ENCODE measurements at places on chromosomes 2 and 18.

- no peak for DNase-seq
Measured at GRCh38 chr2:50333529-50334228, 698.3 kb downstream of the NRXN1 start.

DNA sequence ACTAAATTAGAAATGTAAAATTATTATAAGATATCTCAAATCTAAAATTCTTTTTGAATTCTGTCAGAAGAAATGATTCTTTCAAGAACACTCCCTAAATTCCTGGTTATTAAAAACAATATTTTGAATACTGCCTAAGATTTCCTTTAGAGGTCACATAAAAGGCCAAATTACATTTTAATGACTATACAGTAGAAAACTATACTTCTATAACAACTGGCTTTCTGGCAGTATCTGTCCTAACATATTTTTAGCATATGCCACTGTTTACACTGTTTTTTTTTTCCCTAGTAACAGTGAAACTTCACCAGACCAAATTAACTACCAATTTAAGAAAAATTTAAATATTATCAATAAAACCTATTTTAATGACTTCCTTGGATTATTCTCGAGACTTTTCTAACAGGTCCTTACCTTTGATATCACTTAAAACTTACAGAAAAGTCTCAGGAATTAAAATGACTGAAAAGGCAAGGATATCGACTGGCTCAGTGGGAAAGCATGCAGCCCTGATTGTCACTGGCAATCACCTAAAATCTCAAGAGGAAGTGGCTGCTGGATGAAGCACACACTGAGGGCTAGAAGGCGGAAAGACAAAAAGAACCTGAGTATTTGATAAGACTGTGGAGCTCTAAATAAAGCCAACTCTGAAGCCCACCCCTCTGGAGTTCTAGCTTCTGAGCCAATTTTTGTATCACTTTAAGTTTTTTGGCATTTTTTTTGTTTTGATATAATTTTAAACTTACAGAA lies 59.6 kb downstream of the SPIRE1 start:
- DNase-seq: no peak

DNA sequence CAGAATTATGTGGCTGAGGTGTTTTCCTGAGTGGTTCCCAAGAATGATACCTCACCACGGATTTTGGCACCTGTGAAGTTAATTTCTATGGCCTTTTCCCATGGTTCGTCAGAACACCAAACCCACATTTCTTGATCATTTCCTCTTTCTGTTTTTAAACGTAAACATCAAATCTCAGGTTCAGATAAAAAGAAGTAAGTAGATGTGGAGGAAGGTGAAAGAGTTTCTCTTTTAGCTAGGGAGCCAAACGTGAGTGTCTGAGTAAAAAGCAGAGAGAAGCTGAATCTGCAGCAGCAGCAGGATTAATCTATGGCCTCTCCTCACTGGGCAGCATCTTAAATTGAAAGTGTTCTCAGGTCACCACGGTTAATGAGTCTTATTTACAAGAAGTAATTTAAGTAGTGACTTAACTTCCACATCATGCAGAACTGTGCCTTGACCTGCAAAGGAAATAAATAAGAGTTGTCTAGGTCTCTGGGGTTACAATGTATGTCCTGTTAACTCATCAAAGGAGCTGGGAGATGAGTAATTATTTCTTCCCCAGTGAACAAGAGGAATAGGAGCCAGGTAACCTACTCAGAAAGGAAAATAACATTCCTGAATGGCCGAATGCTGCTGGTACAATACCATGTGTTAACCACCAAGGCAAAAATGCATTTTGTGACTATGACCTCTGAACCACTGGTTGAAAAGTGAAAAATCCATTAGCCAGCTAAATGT lies 139.6 kb upstream of the NETO1 start:
- no peak for DNase-seq

GRCh38 chr2:224837558-224837957 lies 121.4 kb upstream of the CCDC195 start:
- no peak for DNase-seq

- DNase-seq: no peak
Measured at GRCh38 chr2:101193033-101193626, 41.9 kb upstream of the TBC1D8 start.

DNA sequence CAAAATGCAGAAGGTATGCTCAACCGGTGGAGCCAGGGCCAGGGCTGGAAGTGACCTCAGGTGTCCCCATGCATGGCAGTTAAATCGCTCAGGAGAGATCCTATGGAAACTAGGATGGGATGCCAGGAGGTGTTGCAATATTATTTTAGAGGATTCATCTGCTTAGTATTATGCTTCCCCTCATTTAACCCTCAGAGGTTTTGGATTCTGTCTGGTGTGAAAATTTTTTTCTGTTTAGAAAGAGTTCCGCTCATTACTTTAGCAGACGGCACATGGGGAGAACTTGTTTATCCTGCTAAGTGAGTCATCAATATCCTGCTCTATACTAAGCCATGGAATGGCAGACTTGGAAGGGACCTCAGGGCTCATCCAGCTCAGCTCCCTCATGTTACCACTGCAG lies 42.5 kb downstream of the TRIB2 start:
- DNase-seq: no peak

DNA sequence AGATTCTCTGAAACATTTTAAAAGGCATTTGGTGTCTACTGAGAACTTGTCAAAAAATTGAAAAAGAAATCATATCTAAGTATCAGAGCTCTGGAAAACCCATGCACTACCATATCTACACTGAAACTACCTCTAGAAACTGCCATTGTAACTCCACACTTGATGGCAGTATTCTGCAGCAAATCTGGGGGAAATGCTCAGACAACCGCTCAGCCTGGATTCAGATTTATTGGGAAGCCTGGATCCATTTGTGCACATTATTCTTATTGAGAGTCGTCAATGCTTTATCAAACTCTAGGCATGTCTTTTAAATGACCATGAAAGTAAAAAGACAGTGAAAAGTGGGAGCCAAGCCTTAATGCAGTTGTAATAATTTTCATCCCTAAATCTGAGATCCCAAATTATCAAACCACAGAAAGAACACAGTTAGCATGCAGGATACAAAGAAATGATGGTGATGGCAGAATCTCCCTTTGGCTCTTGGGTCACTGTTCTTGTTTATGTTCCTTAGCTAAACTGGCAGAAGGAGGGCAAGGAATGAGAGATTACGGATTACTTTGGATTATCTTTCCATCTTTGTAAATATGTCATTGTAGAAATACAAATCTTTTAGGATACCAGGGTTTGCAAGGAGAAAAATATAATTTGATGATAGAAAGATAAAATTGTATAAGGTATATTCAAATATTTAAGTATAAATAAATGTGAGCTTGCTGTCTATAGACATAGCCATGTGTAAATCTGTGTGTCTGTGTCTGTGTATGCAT lies 512.1 kb upstream of the SYT4 start:
- DNase-seq: no peak

- DNase-seq: no peak
Measured at GRCh38 chr2:201926067-201926466, 107.6 kb upstream of the FZD7 start.

DNA sequence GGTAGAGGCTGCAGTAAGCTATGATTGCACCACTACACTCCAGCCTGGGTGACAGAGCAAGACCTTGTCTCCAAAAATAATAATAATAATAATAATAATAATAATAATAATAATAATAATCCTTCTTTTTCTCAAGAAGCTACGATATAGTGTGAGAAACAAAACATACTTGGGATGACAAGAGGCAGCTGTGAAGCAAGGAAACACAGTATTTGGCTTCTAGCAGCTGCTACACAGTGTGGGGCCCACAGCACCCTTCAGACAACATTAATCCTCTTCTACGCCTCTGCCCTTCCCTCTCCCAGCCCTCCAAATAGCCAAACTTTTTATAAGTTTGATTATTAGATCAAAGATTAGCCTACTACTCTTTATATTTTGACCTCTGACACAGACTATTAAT lies 62.2 kb downstream of the MYOM1 start:
- DNase-seq: no peak

DNA sequence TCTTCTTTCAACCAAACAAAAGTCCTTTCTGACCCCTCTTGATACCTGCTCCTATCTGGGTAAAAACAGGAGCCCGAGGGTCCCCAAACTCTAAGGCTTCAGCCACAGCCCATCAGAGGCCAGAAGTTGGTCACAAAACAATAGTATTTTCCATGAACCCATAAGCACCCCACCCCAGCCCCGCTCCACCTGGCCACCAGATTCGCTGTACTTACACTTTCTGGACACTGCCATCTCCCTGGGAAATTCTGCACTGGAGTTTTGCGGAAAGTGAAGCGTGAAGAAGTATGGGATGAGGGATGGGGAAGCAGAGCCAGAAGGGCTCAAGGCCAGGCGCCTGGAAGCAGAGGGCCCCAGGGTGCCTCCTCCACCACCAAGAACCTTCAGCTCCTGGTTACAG lies 5.2 kb upstream of the RUFY4 start:
- DNase-seq: no peak

- DNase-seq: peak; percentile 92
Measured at GRCh38 chr2:234483568-234484251, 13.2 kb downstream of the ARL4C start.

- no peak for DNase-seq
Measured at GRCh38 chr2:14572633-14573032, 59.9 kb upstream of the LRATD1 start.

- DNase-seq: no peak
Measured at GRCh38 chr2:79758042-79758441, 245.2 kb downstream of the CTNNA2 start.

GRCh38 chr2:24626131-24626530 lies 135.1 kb downstream of the NCOA1 start:
- no peak for DNase-seq

GRCh38 chr2:184906709-184907108 lies 308.4 kb downstream of the ZNF804A start:
- no peak for DNase-seq

DNA sequence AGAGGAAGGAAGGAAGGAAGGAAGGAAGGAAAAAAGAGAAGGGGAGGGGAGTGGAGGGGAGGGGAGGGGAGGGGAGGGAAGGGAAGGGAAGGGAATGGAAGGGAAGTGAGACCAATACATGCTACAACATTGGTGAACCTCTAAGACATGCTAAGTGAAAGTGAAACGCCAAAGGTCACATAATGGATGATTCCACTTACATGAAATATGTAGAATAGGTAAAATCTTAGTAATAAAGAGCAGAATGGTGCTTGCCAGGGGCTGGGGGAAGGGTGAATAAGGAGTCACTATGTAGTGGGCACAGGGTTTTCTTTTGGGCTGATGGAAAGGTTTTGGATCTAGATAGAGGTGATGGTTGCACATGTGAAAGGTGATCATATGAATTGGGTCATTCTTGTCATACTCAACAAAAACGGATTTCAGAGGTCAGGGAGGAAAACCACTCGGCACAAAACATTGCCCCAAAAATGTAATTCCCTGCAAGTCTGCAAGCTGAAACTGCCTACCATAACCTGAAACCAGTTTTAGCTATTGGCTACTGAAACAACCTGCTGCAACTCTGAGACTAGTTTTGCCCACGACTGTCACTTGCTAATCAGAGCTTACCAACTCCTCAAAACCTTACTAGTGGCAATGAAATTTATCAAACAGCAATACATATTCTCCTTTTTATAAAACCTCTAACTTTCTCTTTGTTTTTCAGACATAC lies 59.2 kb downstream of the CCDC141 start:
- no peak for DNase-seq

- DNase-seq: no peak
Measured at GRCh38 chr2:11997142-11997541, 250.7 kb downstream of the LPIN1 start.

DNA sequence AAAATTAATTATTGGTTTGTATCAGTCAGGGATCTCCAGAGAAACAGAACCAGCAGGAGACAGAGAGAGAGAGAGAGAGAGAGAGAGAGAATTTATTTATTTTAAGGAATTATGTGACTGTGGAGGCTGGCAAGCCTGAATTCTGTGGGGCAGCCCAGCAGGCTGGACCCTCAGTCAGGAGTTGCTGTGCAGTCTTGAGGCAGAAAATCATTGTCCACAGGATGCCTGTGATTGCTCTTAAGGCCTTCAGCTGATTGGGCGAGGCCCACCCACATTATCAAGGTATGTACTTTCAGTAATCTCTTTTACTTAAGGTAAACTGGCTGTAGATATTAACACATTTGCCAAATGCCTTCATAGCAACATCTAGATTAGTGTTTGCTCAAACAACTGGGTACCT lies 155.3 kb downstream of the SEPTIN10 start:
- no peak for DNase-seq

GRCh38 chr2:17164550-17164949 lies 353.7 kb downstream of the RAD51AP2 start:
- no peak for DNase-seq

GRCh38 chr2:63764630-63765029 lies 77.1 kb upstream of the UGP2 start:
- no peak for DNase-seq

GRCh38 chr2:950080-950966 lies at the start of gene SNTG2:
Gene SNTG2, plus strand, starts transcription at chr2:950849. Its CDS starts 148 bp downstream, at chr2:950997.
- DNase-seq: peak; percentile 35

- no peak for DNase-seq
Measured at GRCh38 chr2:67516362-67516761, 119.2 kb downstream of the ETAA1 start.

DNA sequence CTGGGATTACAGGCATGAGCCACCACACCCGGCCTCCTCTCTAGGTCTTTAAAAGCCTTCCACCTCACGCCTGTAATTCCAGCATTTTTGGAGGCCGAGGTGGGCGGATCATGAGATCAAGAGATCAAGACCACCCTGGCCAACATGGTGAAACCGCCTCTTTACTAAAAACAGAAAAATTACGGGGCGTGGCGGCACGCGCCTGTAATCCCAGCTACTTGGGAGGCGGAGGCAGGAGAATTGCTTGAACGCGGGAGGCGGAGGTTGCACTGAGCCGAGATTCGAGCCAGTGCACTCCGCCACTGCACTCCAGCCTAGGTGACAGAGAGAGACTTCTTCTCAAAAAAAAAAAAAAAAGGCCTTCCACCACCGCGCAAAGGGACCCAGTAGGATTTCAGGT lies 1.3 kb upstream of the FAM117B start:
- DNase-seq: no peak

DNA sequence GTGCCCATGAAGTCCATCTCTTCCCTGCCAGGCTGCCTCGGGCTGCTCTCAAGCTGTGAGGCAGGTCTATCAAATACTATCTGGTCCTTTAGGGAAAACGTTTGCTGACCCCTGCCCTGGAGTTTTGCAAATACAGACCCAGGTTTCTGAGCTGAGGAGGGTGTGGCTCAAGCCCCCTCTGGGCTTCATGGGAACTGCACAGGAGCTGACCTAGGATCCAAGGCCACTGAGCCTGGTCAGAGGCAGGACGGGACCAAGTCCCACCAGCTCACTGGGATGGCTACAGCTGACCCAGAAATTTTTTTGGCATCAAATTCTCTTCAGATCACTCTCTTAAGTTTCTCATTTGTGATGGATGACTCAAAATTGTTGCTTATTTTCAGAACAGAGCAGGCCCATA lies 14.1 kb downstream of the ZNF516 start:
- DNase-seq: no peak

DNA sequence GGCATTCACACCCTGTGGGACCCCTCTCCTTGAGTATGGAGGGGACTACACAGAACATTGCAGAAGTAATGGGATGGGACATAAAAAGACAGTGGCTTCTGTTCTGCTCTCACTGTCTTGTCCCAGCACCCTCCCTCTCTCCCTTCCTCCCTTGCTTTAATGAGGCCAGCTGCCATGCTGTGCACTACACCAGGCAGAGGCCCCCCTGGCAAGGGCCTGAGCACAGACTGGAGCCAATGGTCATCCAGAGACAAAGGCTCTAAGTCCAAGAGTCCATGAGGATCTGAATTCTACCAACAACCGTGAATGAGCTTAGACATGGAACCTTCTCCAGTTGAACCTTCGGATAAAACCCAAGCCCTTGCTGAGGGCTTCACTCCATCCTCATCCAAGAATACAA lies 263.0 kb downstream of the NDUFA10 start:
- DNase-seq: no peak

Data from CD4-positive, alpha-beta T cell treated with Interferon gamma for 1 hour (primary cell).